Amygdala (tissue), 56 donors: ENCODE measurements at places on chromosomes 1 and 21.

DNA sequence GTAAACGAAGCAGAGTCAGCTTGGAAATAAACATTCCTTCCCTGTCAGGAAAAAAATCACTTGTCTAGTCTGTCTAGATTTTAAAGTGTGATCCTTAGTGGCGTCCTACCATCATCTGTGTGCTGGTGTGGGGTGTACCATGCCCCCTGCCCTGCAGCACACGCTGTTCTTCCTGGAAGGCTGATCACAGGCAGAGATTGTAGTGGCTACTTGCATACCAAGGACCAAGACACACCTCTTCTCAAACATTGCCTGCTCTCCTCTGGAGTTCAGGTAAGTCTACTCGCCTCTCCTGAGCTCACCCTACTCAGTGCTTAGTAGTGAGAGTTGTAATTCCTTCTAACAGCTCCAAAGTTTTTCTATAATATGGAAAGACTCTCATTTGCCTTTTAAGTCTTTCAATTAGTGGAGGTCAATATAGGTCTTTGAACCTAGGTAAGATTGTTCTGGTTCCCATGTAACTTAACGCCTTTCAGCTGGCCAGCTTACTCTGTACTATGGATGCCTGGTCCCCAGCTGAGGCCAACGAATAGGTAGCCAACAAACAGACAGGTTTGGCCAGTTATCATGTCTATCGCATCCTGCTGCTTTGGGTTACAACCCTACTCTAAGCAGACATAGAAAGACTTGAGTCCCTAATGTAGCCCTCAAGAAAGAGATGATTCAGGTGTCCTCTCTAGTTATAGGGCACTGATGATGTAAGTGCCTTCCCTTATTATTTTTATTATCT, 55.4 kb downstream of the XCL1 start:
- DNase-seq = no peak

- no peak for DNase-seq
Measured at GRCh38 chr1:89606227-89606980, 26.5 kb upstream of the LRRC8C start.

DNA sequence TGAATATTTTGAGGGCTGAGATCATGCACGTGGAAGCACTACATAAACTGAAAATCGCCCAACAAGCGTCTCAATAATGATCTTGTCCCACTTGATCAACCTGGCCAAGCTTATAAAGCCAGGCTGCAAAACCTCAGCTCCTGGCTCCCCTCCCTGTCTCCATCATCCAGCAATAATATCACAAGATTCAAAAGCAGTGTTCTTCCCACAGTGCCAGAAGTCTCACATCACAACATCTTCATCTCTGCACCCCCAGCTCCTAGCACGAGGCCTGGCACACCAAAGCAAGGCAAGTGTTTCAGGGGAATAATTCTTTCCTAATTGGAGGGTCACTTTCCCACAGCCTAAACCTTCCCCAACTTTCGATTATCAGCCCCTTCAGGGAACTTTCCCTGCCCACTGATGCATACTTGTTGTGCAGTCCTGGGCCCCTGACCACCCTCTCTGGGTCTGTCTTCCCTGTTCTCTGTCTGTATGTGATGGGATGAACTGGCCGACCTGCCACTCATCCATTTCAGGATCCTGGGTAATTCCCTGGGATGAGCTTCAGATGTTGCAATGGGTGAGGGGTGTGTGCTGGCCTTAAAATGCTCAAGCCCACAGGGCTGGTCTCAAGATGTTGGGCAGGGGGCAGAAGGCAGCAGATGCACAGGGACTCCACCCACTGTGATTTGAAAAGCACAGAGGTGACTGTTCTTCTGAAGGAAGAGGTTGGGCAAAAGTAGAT, 129.0 kb downstream of the DMRTB1 start:
- DNase-seq = no peak

DNA sequence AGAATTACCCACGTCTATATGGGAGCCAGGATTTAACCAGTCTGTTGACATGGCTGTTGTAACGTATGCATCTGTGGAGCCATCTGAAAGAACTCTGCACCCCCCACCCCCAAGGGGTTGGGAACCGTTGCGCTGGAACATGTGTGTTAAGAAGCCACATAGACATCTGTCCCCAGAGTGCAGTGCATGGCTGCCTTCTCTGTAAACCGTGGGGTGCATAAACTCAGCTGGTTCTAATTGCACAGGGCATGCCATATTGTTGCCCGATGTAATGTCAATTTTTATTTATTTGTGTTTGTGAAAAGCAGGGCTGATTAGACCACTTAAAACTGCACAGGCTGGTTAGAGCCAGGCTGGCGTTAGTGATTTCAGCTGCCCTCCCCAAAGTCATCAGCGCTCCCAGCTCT, 70.1 kb upstream of the ROR1 start:
- no peak for DNase-seq

- DNase-seq = no peak
Measured at GRCh38 chr1:159756397-159756796, 24.4 kb upstream of the DUSP23 start.

DNA sequence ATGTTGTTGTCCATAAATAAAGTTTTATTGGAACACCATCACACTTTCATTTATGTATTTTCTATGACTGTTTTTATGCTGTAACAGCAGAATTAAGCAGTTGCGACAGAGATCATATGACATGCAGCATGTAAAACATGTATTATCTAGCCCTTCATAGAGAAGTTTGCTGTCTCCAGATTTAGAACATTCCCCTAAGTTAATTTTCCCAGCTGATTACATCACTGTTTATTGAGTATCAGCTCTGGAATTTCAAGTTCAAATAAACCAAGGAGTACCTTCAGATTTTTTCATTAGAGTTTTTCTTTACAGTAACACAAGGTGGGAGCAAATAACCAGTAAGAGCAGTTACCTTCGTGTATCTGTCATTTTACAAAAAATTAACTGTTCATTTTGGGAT, 792.8 kb downstream of the USP25 start:
- no peak for DNase-seq

DNA sequence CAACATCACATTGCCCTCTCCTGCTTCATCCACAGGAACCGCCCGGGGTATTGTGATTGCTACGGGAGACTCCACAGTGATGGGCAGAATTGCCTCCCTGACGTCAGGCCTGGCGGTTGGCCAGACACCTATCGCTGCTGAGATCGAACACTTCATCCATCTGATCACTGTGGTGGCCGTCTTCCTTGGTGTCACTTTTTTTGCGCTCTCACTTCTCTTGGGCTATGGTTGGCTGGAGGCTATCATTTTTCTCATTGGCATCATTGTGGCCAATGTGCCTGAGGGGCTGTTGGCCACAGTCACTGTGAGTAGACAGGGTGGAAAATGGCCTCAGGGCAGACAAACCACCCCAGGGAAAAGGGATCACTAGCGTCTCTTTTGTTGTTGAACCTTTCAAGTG, 12.7 kb downstream of the ATP1A4 start:
- no peak for DNase-seq

DNA sequence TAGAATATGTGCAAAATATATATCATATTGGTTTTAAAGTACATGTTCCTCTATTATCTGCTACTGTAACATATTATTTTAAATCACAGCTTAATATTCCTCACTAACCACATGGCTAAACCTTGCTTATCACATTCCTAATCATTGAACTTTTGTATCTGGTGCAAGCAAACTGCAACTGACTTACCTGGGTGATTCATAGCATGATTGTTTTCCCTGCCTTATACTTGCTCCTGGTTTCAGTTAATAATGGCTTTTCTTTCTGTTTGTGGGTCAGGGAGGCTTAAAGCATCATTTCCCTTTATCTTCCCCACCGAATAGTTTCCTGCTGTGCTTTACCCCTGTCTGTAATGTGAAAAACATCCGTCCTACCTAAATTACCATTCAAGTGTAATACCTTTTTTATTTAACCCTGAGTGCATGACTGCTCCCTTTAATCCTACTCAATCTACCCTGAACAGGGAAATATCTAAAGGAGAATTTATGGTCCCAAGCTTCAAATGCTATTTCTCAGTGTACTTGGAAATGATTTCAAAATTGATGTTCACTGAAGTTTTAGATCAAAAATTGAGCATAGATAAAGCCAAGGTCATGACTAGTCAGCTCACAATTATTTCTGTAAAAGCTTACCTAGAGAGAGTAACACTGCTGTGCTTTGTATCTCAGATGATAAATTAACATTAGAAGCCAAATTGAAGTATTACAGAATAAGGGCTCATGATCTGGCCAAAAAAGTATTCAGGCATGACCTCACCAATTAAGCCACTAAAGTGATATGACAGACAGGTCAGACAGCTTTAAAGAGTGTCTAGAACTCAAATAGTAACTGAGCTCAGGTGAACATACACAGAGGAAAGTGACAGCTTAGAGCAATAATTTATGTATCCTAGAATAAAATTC, 507.1 kb downstream of the BRINP3 start:
- DNase-seq = no peak

DNA sequence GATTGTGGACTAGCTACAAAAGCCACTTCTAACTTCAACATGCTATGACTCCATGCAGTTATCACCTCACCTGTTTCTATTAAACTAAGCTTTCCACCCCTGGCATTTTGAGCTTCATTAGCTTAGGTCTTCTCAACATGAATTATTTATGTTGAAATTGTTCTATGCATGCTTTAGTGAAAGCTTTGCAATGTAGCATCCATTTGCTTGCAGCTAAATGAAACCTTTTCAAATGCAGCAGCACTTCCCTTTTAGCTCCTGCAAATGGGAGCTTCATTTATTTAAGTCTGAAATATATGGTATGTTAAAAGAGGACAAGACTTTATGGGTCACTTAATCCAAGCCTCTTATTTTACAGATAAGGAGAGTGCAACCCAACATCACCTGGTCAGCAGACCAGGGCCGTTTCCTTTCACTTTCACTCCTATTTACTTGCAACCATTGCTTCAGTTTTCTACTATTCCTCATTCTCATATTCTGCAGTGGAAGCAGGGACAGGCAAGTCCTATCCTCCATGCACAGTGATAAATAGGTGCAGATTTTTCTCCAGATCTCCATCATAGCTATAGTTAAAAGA, 56.4 kb upstream of the SAMSN1 start:
- no peak for DNase-seq

DNA sequence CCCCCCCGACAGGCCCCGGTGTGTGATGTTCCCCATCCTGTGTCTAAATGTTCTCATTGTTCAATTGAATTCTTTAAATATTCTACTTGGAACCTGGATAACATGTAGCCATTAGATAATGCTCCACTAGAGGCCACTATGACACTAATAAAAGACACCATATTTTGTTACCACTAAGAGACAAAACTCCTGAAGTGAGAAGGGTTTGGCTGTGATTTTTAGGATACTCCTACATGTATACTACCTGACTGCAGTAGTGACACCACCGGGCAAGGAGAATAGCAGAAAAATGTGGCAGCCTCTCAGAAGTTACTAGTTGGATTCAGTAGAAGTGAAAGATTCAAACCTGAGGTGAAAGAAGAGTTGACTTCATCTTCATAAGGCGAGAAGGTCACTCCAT, 36.0 kb downstream of the F5 start:
- no peak for DNase-seq

- DNase-seq = no peak
Measured at GRCh38 chr1:217482356-217483102, 148.4 kb downstream of the GPATCH2 start.

DNA sequence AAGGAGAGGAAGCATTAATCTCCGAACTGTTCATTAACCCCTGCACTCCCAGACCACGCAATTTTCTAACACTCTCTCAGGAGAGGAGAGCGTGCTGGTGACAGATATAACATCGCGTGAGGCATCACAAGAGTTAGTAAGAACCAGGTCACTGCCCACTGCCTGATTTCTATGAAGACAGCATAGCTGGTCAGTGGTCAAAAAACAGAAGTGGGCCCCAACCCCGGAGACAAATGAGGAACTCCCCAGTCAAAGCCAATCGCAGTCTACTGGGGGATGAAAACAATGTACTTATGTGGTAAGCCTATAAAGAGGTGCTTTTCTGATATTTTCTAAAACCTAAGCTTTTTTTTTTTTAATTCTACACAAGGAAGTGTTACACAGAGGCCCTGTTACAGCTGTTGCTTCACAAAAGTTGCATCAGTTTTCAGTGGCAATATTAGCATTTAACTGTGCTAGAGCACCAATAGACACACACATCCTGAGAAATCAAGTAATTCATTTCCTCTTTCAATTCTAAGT, 231.8 kb upstream of the IRF2BP2 start:
- no peak for DNase-seq

DNA sequence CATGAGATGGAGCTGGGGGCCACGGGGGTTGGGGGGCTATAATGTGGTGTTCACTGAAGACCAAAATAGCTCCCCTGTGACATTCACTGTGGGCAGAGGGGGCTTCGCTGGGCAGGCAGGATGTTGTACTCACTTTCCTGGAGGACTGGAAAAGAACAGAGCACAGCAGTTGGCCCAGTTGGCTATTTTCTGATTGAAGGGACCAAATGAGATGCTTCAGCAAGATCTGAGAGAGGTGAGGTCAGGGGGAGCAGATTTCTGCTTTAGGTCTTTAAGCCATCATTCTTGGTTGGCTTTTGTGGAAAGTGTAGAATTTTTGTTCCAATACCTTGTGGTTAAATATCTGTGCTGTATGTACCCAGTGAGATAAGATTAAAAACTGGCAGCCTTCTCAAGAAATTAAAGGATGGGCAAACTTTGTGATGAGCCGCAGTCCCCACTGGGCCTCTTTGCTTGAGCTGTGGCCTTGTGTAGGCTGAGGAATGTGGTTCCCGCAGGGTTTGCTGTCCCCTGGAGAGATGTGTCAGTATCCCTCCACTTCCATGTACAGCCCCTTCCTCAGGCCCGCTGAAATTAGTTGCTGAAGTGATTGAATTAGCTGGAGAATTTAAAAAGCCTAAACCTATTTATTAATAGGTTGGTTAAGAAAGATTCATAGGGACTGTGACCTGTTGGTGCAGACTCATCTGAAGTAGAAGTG, 80.7 kb downstream of the ATP5PO start:
- DNase-seq = no peak

DNA sequence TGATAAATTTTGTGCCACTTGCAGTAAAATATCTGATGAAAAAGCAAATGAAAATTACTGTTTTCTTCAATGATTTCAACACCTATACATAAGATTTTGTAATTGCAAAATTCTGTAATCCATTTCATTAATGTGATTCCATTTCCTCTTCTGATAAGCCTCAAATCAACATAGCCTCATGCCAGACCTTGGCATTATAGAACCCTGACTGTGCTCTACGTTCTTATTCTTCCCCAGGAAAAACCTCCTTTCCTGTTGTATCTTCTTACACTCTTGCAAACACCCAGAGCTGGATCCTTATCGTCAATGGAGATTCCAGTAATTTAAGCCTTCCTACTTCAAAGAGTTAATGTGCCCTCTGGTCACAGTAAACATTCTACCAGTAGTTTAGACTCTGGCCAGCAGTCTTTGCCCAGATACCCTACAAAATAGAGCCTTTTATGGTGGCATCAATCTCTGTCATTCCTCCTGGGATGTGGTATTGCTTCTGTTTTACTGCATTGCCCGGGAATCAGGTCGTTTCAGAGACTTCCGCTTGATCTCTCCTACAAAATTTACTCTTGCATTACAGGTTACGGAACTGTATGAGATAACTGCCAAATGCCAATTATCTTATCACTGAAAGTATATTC, 48.5 kb upstream of the CHRM3 start:
- DNase-seq = no peak
